ENCODE measurements at places on chromosomes 1 and 21. TPM values are rescaled to one million over a fixed set of nuclear protein-coding genes. Genes with fewer than 3 reads are reported as not detected.
A peak's percentile ranks its signal among the peaks of the same experiment; 100 is the strongest.

LCE1B gene
- total RNA-seq: not detected

FBXO42 gene
- total RNA-seq: 11.4 TPM

CFAP74 gene
- total RNA-seq: not detected

DNA sequence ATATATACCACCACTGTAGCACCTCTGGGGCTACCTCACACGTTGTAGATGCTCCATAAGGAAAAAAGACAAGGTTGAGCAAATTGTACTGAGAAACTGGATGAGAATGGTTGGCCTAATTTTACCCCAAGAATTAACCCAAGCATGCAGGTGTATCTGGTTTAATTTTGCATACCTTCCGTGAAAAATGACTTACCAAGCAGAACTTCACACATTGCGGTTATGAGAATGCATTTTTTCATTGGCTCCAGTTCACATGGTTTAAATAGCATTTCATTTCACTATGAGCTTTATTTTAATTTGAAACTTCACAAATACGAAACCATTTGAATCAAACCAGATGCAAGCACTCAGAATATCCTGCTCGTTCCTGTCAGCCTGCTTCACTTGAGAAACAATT, 512.2 kb downstream of the LTN1 start:
- no peak for DNase-seq

GRCh38 chr1:88731475-88732269, 47.6 kb downstream of the PKN2 start:
- DNase-seq: peak; percentile 97

GRCh38 chr1:64920941-64921589, 45.3 kb downstream of the JAK1 start:
- DNase-seq: peak; percentile 69

DNA sequence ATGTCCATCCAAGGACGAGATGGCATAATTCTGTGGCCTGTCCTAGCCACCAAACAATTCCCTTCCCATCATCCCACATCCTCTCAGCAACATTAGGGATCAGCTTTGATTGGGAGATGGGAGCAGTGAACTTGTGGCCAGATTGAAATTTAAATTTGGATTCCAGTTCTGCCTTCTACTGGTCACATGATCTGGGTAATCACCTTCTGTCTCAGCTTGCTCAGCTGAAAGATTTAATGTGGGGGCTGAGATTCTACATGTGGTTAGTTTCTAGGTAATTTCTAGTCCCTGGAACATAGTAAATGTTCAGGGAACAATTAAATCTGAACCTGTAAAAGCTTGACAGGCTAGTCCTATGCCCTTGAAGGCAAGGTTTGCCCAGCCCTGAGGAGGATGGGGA, 3.2 kb downstream of the MYOCOS start:
- DNase-seq: no peak

DNA sequence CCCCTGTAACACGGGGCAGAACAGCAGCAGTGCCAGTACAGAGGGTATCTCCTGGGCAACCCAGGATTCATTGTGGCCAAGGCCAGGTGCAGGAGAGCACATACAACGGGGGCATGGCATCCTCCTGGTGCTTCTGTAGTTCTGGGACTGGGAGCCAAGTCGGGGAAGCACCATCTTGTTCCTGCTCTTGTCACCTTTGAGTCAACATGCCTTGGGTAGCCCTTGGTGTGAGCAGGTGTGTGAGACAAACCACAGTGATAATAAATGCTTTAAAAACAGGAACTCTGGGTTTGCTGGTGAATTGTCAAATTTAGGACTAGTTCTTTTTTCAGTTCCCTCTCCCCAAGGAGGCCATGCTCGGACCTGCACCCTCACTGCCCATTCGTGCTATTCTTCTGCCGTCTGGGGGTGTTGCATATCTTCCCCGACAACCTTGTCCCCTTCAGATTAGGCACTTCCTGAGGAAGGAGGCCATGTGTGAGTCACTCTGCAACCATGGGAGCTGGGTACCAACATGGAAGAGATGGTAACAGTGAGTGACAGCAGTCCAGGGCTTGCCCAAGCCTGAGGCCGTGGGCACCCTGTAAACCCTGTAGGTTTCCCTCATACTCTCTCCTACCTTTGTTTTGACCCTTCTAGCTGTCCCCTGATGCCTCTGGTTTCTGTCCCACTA, 150.2 kb downstream of the GRIK3 start:
- DNase-seq: no peak

- no peak for DNase-seq
These were observed 49.7 kb upstream of the DISP3 start for GRCh38 chr1:11429226-11429625.

GRCh38 chr1:9992910-9993309, 4.1 kb upstream of the RBP7 start:
- no peak for DNase-seq

GRCh38 chr1:244545511-244545910, 84.4 kb downstream of the CATSPERE start:
- no peak for DNase-seq
